ENCODE measurements at places on chromosomes 1 and 21. TPM values are rescaled to one million over a fixed set of nuclear protein-coding genes. Genes with fewer than 3 reads are reported as not detected.

Gene ZNF678
- 8.4 TPM for total RNA-seq

DNA sequence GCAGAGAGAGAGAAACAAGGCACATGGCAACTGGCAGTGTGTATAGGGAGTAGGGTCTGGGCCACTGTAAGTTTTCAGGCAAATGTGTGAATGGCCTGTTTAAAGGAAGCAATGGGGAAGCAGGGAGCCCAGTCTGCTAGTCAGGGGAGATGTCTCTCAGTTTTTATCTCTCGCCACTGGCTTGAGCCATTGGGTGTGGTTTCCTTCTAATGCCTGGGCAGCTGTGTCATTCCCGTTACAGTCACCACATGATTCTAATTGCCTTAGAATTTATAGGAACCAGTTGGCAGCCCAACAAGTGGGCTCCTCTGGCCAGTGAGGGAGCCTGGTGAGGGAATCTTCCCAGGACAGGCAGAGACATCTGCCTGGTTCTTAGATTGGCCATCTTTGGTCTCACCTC, 182.4 kb downstream of the DISC1 start:
- DNase-seq, result peak; percentile 91

DNA sequence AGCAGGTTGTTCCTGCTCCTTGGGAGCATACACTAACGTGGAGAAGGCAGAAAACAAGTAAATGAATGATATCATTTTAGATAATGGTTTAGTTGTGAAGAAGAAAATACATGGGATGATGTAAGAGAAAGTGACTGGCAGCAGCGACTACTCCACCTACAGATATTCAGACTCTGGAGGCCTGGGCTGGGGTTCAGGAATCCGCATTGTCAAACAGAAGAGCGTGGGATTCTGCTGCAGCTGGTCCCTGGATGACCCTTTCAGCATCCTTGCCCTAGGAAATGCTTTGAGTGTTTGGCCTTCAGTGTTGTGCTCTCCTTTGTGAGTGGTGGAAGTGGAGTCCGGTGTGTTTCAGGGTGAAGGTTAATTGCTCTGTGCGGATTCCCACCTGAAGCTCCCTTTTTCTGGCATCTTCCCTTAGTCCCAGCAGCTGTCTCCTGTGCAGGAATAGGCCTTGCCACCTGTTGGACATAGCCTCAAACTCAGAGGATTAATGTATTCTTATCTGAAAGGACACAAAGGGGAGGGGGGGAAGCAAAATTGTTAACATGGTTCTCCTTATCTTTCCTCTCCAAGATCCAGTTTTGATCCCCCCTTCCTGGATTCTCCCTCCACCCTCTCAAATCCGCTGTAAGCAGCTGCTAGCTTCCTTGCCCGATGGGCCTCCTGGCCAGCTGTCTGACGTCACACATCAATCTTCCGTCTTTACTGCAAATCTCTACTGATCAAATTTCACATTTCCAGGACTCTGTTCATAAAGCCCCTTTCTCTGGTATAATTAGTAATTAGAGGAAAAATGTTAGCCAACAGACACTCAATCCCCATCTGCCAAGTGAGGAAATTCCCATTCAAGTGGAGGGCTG, 68.3 kb upstream of the SPAG17 start:
- no peak for DNase-seq

DNA sequence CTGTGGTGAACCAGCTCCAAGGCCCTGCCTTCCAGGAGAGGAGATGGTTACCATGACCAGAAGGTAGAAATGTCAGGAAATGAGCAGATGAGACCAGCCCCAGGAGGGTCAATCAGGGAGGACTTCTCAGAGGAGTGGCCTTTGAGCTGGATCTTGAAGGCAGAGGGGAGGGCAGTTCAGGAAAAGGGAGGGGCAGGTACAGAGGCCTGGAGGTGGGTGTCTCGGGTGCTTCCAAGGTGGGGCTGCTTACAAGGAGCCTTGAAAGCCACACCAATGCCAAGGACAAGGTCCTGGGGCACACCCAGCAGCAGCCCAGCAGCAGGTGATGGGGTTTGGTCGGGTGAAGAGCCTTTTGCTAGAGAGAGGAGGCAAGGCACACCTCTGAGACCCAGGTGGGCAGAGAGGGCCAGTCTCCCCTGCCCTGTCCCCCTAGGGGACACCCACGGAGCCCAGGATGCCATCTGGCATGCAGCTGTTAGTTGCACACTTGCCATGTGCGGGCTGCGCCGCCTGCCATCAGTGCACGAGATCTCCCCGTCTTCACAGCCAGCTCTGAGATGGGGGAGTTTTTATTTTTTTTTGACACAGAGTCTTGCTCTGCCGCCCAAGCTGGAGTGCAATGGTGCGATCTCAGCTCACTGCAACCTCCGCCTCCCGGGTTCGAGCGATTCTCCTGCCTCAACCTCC, 18.5 kb downstream of the SLC66A1 start:
- DNase-seq, result no peak

GRCh38 chr1:70411360-70411844, 334 bp downstream of the CTH start:
- DNase-seq, result peak; percentile 58

GRCh38 chr1:40362699-40363098, 10.8 kb upstream of the SMAP2 start:
- peak; percentile 65 for DNase-seq

GRCh38 chr1:145695821-145696629, 11.1 kb downstream of the PDZK1 start:
- no peak for DNase-seq

GRCh38 chr1:235971020-235971419, 93.9 kb downstream of the NID1 start:
- no peak for DNase-seq

DNA sequence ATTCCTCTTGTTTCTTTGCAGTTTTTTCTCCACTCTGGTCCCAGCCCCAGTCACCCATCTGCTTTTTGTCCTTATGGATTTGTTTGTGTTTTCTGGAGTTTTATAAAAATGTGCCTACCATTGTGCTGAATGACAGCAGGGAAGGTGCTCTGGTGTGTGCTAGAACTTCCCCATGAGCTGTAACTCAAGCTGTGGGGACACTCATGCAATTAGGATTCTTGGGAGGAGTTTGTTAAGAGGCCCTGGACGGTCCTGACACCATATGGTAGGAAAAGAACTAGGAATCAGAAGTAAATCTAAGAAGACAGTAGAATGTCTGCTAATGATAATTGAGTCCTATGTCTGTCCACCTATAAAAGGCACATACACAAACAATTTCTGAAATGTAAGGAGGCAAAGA, 27.4 kb downstream of the URB2 start:
- no peak for DNase-seq
